Stomach (tissue), 19 donors: ENCODE measurements at places on chromosomes 3 and 15. TPM values are rescaled to one million over a fixed set of nuclear protein-coding genes. Genes with fewer than 3 reads are reported as not detected.
A peak's percentile ranks its signal among the peaks of the same experiment; 100 is the strongest.

RARRES1 gene
- total RNA-seq = 0.43 TPM

GRCh38 chr3:37899101-37899707, 37.5 kb downstream of the CTDSPL start:
- H3K27me3 ChIP-seq = no peaks in the 10 kb centered on the region
- peaks cover 59% of the 10 kb centered on the region for H3K4me1 ChIP-seq
- no peak overlapping the region for H3K4me3 ChIP-seq
- no peak overlapping the region for H3K27ac ChIP-seq

DNA sequence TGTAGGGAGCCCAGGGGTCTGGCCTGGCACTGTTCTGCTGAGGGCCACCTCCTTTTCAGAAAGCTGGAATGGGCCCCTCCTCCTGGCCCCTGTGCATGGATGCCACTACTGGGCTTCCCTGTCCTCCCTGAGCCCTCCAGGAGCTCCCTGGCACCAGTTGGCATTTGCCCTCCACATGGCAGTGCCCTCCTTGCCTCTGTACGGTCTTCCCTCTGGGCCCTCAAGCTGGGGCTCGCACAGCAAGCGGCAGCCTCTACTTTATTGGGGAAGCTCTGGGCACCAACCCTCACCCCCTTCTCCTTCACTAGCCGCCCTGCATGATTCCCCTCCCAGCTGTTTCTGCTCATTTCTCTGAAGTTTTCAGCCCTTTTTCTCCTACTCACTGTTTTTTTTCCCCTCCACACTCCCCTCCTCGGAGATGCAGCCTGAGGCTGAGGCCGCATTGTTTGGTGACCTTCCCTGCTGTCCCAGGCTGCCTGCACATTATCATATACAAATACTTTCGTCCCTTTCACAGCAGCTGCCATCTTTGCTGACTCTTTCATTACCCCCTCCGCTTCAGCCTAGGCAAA, 127.3 kb downstream of the EEFSEC start:
- peaks cover 40% of the 10 kb centered on the region for H3K4me1 ChIP-seq
- peak; percentile 54 for DNase-seq
- no peaks in the 10 kb centered on the region for H3K27me3 ChIP-seq
- no peak overlapping the region for H3K4me3 ChIP-seq
- peaks cover 4% of the 10 kb centered on the region for H3K36me3 ChIP-seq

DNA sequence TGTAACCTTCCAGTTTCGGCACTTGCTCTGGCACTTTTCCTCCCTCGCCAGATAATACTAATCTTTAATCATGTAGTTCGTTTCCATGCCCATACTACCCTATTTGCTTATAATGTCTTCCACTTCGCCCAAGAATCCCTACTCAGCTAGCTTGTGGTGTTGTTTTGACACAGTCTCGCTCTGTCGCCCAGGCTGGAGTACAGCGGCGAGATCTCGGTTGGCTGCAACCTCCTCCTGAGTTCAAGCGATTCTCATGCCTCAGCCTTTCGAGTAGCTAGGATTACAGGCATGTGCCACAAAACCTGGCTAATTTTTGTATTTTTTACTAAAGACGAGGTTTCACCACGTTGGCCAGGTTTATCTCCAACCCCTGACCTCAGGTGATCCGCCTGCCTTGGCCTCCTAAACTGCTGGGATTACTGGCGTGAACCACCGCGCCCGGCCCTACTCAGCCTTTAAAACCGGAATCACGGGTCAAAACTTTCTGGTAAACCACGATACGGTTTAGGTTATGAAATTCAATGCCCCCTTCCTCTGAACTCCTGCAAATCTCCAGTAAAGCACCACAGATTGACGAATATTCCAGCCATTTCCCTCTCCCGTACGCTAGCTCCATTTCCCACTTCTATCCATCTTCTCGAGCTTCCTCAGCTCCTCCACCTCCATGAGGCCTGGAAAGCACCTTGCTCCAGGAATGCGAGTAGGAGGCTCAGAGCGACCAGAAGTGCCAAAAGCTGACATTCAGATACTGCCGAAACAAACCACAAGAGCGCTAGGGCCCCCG, 878 bp upstream of the RAD51 start:
- peak overlapping the region; percentile 99 for H3K27ac ChIP-seq
- no peak for DNase-seq
- H3K27me3 ChIP-seq = no peaks in the 10 kb centered on the region
- peaks cover 16% of the 10 kb centered on the region for H3K36me3 ChIP-seq
- peaks cover 34% of the 10 kb centered on the region for H3K4me1 ChIP-seq

DNA sequence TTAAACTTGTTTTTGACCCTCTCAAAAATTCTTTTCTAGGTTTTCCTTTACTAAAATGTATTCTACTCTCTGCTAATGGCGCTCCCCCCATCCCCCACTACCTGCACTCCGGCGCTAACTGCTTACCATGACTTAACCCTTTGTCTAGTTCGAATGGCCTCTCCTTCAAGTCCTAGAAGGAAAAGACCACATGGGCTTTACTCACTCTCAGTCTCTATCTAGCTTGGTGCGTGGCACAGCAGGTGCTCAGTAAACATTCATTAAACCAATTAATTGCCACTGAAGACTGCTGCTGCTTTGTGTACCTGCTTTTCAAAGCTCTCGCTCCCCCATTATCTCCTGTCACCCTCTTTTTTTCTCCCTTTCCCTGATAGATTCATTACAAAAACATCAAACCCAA, 457.7 kb upstream of the THRB start:
- no peaks in the 10 kb centered on the region for H3K36me3 ChIP-seq
- H3K27me3 ChIP-seq = no peaks in the 10 kb centered on the region
- H3K27ac ChIP-seq = no peak overlapping the region

DNA sequence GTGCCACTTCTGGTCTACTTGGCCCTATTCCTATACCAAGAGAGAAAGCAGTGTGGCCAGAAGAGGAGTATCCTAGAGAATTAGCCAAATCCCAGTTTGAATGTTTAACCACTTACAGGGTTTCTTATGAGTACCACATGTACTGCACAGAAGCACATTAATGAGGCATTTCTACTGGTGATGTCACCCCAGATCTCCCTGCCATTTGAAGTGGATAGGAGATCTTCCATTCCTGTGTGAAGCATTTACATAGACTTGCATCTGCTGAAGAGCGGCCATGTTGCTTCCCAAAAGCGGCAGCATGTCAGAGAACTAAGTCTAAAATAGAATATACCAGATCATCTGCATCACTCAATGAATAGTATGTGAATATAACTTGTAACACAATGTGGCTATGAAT, 108.4 kb upstream of the TUSC7 start:
- no peak overlapping the region for H3K27ac ChIP-seq
- H3K4me1 ChIP-seq = no peaks in the 10 kb centered on the region
- DNase-seq = no peak
- H3K4me3 ChIP-seq = no peak overlapping the region
